ENCODE measurements at places on chromosomes 1 and 21.
A peak's percentile ranks its signal among the peaks of the same experiment; 100 is the strongest.

DNA sequence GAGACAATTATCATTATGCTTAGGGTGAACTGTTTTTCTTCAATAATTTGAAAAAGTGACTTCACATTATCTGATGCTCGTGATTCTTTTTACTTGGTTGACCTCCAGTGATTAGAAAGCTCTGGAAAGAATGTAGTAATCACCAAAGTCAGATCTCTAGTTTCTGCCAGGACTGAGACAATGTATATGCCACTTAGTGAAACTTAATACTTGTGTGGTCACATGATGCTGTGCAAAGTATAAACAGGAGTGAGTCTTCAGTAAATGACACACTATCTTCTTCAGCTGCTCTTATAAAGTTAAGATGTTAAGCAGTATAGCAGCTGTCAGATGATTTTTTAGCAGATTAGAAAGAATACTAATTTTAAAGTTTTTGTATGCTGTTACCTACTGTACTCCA lies 17.2 kb downstream of the VCAM1 start:
- no peak for DNase-seq

- no peak for DNase-seq
Measured at GRCh38 chr1:110501488-110502132, 17.4 kb downstream of the KCNA10 start.

DNA sequence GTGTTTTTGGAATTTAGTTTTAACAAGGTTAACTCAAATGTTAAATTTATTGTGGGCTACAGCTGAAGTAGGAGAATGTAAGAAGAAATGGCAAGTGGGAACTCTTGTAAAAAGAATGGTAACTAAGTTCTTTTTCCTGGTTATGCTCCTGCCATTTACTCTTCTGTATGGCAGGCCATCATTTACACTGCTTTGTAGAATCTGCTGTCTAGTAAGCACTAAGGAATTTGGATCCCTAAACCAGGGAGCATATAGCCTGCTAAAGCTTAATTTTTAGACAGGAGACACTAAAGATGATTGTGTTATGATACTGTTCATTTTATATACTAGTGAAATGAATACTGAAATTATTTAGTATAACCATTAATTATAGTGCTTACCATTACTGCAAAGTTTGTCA lies 85.3 kb downstream of the CAMTA1 start:
- no peak for DNase-seq

GRCh38 chr1:169121146-169121923 lies 14.8 kb downstream of the ATP1B1 start:
- no peak for DNase-seq

GRCh38 chr1:182048562-182048961 lies 12.9 kb downstream of the ZNF648 start:
- no peak for DNase-seq

DNA sequence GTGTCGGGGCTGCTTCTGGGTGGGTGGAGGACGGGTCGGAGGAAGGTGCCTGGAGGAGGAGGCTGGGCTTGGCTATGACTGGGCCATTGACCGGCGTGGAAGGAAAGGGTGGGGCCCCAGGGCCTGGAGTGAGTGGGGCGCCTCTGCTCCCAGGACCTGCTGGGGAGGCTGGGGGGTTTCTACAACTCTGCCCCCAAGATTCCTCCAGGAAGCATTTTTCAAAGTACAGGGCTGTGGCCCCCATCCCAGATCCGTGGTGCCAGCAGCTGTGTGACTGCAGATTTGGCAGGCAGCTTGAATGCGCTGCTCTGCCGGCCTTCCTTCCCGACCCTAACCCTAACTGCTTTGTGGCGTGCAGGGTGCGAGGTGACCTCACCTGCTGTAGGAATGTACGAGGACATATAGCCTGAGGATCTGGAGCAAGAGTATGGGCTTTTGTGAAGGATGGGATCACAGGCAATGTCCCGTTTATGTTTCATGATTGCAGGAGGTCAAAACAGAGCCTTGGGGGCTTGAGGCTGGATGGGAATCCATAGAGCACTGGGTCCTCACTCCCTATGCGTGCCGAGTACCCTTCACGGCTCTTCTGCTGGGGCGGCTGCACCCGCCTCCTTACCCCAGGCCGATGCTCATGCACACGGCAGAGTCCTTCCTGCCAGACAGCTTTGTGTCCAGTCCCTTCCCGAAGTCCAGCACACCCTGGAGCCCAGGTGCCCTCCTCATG lies 24.7 kb downstream of the TRPM2 start:
- DNase-seq: no peak

DNA sequence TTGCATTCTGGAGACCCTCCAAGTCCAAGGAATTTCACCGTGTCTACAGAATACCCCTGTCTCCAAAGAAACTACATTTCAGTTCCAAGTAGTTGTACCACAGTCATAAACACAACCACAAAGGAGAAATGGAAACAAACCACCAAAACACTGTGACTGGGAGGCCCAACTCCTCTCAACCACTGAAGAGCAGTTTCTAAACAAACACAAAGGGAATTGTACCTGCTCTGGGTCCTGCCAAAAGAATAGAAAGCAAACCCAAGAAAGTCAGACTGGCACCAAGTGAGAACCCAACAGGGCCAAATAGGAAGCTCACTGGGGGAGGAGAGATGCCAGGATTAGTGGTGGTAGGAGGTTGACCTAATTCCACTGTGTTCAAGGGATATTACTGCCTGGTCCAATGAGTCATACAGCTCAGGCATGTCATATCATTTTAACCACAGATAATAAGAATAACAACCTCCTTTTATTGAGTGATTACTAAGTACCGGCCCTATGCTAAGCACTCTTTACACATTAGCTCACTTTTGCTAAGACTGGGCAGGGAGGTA lies 123.9 kb upstream of the PPP2R5A start:
- peak; percentile 45 for DNase-seq

DNA sequence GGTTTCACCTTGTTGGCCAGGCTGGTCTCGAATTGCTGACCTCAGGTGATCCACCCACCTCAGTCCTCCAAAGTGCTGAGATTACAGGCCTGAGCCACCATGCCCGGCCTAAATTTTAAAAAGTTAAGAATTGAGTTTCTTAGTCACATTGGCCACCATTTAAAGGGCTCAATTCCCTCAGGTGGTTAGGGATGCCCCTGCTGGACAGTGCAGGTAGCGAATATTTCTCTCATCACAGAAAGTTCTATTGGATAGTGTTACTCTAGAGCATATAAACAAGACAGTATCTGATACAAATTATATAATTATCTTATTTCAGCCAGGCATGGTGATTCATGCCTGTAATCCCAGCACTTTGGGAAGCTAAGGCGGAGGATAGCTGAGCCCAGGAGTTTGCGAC lies 320.2 kb downstream of the ZP4 start:
- DNase-seq: no peak

DNA sequence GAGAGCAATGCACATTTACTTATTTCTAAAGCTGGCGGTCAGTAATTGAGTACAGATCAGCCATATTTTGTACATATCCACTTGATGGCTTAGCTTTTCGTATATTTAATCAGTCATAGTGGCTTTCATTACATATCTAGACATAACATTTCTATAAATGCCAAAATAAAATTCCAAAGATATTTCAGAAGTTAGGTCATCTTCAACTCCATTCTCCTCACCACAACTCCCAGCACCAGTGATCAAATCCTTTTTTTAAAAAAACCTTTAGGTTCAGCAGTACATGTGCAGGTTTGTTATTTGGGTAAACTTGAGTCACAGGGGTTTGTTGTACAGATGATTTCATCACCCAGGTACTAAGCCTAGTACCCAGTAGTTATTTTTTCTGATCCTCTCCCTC lies 53.9 kb upstream of the GNG4 start:
- no peak for DNase-seq

GRCh38 chr1:111141245-111142220 lies 1.5 kb downstream of the CEPT1 start:
- no peak for DNase-seq

DNA sequence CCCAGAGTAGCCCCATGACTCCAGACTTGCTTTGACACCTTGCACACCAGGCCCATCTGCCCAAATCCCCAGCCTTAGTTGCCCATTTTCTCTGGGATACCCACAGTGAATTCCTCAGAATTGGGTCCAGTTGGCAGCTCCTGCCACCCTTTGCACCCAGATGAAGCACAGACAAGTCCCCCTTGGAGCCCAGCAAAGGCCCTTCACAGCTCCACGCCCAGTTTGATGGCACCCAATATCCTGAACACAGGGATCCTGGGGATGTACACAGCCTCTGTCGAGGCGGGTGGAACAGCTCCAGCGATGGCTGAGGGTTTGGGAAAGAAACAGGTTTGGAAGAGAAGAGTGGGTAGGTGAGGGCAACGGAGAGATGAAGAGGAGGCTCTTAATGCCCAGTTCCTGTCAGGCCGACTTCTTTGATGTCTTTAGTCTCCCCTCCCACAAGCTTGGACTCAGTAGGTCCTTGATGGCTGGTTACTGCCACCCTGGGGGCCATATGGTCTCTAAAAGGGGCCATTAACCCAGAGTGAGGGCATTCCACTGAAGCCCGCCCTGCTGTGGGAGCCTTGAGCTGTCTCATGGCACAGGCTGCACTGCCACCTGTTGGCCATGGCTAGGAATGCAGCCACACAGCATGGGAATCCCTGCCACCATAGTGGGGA lies 21.7 kb downstream of the TMEM53 start:
- DNase-seq: peak; percentile 84

- DNase-seq: no peak
Measured at GRCh38 chr21:15219039-15219438, 154.2 kb upstream of the NRIP1 start.

- no peak for DNase-seq
Measured at GRCh38 chr1:161225178-161225533, 704 bp upstream of the TOMM40L start.

- peak; percentile 3 for DNase-seq
Measured at GRCh38 chr1:99004254-99004860, 304 bp downstream of the PLPPR5 start.

DNA sequence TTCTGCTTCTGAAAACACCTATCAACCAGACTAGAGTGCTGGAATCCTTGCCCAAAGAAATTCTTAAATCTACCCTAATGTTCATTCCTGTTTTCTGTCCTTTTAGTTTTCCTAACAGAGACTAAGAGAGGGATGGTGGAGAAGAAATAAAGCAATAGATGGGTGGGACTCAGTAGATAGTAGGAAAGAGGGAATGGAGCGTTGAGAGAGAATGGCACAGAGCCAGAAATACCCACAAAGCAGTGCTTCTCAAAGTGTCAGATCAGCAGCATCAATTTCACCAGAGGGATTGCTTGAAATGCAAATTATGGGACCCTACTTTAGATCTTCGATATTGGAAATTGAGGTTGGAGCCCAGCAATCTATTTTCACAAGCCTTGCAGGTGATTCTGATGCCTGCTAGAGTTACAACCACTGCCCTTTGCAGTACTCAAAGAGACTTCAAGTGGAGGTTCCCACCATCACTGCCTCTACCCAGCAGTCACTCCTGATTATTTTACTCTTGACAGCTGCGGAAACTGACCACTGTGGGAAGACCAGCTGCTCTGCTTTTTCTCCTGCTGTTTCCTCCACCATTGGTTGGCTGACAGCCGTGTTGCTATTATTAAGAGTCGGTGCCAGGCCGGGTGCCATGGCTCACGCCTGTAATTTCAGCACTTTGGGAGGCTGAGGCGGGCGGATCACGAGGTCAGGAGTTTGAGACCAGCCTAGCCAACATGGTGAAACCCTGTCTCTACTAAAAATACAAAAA lies 11.4 kb upstream of the PRPF3 start:
- no peak for DNase-seq

- DNase-seq: no peak
Measured at GRCh38 chr21:16533692-16534407, 804.1 kb downstream of the USP25 start.

Data from activated CD4-positive, alpha-beta T cell treated with anti-CD3 and anti-CD28 coated beads, Interleukin-2, Interleukin-6, amounts not matched to agents 100 ng/mL and 50 ng/mL, durations not matched to agents 16 hours and 8 hours (primary cell).